ENCODE measurements at places on chromosomes 3 and 15.

DNA sequence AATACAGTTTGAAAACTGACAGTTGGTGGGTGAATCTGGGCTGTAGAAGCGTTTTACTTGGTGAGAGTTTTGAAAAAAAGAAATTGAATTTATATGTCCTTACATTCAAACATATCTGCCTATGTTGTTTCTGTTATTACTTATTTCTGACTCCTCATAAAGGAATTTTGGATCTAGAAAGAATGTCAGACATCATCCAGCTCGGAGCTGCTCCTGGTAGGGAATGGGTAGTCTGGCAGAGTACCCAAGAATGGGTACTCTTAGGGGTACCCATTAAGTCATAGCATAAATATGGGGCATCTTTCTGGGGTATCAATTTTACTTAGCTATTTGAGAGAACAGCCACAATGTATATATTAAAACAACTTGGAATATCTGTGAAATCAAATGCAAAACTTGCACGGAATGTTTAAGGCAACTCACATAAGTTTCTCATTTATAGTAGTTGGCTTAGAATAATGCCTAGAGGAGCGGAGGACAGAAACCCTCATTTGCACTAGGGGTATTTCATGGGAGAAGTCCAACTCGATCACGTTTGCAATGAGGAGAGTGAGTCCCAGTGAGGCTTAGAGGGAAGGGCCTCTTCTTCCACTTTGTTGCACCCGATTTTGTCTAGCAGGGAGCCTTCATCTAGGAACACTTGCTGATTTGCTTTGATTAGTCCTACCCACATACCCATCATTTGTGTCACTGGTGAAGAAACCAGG is 2.4 kb upstream of the LARP6 start:
- no peak for DNase-seq

GRCh38 chr3:95586754-95587153 is 1227.6 kb upstream of the EPHA6 start:
- no peak for DNase-seq

- DNase-seq, result no peak
These were observed 101.3 kb downstream of the LRRK1 start for GRCh38 chr15:101020451-101020850.

DNA sequence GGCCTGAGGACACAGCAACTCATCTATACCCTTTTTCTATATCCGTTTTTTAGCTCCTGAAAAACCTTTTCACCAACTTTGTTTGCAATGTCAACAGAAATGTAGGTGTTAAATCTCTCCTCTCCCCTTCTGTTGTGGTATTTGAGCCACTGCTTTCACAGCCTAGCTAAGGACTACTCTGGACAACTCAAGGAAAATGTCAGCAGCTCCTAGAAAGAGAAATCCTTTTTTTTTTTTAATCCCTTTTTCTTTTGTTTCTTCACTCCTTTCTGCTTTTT is 176.6 kb downstream of the KLHL25 start:
- DNase-seq, result no peak

GRCh38 chr3:165503825-165504224 is 307.6 kb upstream of the SLITRK3 start:
- no peak for DNase-seq

GRCh38 chr15:80834906-80835305 is 55.7 kb downstream of the CEMIP start:
- DNase-seq, result no peak

GRCh38 chr3:127438951-127439350 is 151.1 kb upstream of the PRR20G start:
- no peak for DNase-seq

- DNase-seq, result no peak
These were observed 1045.0 kb downstream of the FHIT start for GRCh38 chr3:60206206-60206605.

DNA sequence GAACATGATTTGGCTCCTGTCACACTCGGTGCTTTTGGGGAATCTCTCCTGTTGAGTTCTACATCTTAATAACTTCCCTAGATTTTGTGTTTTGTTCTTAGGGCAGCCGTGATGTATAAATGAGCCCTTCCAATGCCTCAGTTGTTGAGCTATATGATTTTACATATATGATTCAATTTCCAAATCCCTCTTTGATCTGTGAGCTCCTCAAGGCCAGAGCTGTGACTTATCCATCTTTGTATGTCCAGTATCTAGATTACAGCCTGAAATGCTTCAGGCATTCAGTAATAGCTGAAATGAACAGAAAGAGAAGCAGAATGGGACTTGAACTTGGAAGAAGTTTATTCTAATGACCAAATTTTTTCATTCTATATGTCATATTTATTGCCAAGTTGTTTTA is 26.6 kb downstream of the CGGBP1 start:
- DNase-seq, result no peak

GRCh38 chr3:136173939-136174490 is 22.1 kb downstream of the MSL2 start:
- no peak for DNase-seq

GRCh38 chr3:168545591-168545990 is 449.9 kb upstream of the GOLIM4 start:
- DNase-seq, result no peak

DNA sequence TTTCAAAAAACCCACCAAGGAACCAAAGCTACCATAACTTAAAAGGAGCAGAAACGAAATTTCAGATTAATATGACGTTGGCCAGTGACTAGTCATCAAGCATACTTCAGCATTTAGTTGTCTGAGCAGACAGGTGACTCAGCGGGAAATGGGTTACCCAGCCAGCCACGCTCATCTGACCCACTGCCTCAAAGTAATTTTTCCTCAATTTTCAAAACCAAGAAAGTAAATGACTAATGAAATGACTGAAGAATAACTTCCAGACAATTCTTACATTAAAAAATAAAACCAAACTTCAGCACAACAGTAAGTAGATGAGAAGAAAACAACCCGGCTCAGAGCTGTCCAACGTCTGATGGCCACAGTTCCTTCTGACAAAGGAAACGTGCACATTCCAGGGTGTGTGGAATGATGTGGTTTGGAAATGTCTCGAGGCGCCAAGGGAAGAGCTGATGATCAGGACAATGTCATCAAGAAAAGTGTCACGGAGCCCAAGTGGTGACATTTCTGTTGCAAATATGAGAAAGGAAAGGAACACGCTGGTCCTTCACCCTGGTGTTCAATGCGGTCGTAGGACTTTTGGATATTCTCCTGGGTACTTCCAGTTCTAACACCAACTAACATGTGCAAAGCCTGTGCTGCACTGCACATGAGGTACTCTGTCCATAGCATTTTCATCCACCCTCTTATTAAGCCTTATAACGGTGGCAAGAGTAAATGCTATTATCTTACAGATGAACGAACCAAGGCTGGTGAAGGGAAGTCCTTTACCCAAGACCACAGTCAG is 79.1 kb downstream of the FOXP1 start:
- no peak for DNase-seq

- no peak for DNase-seq
These were observed 351.0 kb downstream of the MCTP2 start for GRCh38 chr15:94582368-94582767.

DNA sequence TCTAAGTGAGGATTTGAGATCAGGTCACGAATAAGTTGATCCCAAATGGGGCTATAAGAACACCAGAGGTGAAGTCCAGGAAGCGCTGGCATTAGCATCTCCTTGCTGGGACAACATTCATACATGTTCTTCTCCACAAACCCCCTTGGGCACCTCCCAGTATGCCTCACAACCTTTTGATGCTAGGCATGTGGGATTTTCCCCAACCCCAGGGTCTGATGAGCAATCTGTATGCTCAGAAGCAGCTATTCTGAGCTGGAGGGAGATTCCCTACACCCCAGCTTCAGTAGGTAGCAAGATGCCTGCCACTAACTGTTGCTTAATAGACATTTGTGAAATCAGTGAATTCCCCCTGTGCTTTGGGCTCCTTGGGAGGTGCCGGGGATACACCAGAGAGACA is 32.2 kb downstream of the SLC6A11 start:
- DNase-seq, result no peak

- no peak for DNase-seq
These were observed 122.0 kb upstream of the RGMA start for GRCh38 chr15:93210995-93211394.

- DNase-seq, result no peak
These were observed 45.1 kb downstream of the CTDSPL start for GRCh38 chr3:37906734-37907282.

DNA sequence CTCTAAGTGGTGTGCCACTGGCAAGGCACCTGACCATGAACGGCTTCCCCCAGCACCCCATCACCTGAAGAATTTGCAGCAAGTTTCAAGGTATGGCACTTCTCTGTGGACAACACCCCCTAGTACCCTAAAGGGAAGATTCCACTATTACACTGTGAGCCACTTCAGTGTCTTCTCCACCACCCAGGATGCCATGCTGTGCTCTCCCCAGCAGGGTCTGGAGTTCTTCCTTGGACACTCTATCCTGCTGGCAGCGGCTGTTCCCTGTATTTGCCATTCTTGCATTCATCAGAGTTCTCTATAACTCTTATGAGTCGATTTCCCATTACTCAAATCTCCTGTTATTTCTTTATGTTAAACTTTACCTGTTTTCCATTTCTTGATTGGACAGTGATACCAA is 33.9 kb upstream of the RNU6-1 start:
- no peak for DNase-seq

DNA sequence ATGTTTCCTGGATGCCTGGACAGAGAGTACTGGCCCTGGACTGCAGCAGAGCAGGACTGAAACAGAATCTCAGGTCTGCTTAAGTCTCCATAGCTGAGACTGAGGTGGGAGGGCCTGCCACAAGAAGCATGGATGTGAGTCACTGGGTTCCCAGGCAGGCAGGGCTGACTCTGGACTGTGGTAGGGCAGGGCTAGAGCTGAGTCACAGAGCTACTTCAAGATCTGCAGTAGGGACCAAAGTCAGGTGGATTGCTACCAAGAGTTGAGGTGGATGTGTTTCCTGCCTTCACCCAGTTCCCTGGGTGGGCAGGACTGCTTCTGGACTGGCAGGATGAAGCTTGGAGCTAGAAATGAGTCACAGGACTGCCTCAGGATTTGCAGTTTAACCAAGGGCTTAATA is 282.9 kb downstream of the AGBL1 start:
- DNase-seq, result no peak

- DNase-seq, result no peak
These were observed 174.7 kb downstream of the MBNL1 start for GRCh38 chr3:152443212-152444023.

GRCh38 chr15:77966540-77967234 is 110.8 kb downstream of the TBC1D2B start:
- peak; percentile 21 for DNase-seq

- no peak for DNase-seq
These were observed 44.5 kb downstream of the POC1A start for GRCh38 chr3:52109611-52110301.

GRCh38 chr15:93454788-93455187 is 365.8 kb upstream of the RGMA start:
- DNase-seq, result no peak

All from effector CD8-positive, alpha-beta T cell (primary cell).